ENCODE measurements at places on chromosomes 6 and 20.

DNA sequence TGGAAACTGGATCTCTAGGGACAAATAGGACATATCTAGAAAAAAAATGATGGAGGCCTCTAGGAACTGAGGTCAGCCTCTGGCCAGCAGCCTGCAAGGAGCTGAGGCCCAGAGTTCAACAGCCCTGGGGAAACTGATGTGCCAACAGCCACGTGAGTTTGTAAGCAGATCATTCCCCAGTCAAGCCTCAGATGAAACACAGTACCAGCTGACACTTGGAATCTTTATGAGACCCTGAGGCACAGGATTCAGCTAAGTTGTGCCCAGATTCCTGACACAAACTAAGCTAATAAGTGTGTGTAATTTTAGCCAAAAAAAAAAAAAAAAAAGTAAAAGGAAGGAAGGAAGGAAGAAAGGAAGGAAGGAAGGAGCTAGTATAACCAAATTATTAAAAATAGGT is 1059.8 kb upstream of the MAP3K7 start:
- DNase-seq = no peak
- H3K36me3 ChIP-seq = no peaks in the 10 kb centered on the region
- H3K27me3 ChIP-seq = no peaks in the 10 kb centered on the region
- H3K4me1 ChIP-seq = no peaks in the 10 kb centered on the region
- H3K4me3 ChIP-seq = no peak overlapping the region

GRCh38 chr6:148965287-148965686 is 218.5 kb downstream of the UST start:
- H3K4me1 ChIP-seq = peaks cover 2% of the 10 kb centered on the region
- no peak for DNase-seq
- peaks cover 26% of the 10 kb centered on the region for H3K36me3 ChIP-seq
- H3K4me3 ChIP-seq = no peak overlapping the region
- H3K27ac ChIP-seq = no peak overlapping the region
- H3K27me3 ChIP-seq = no peaks in the 10 kb centered on the region

DNA sequence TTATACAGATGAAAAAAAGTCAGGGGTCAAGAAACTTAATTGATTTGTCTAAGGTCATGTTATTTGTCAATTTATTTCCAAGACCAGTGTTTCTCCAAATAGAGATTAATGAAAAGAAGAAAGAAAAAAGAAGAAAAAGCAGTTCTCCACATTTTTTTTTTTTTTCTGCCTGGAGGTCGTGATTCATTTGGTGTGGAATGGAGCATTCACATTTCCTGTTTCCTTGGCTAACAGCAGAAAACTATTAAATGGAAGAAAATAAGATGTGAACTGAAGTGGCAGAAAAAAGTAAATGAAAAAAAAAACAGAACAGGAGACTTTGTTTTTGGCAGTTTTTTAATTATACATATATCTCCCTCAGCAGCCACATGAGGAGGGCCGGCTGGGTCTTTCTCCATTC is 470.8 kb upstream of the ZNF337 start:
- DNase-seq = no peak
- no peak overlapping the region for H3K27ac ChIP-seq
- no peaks in the 10 kb centered on the region for H3K36me3 ChIP-seq
- no peaks in the 10 kb centered on the region for H3K4me1 ChIP-seq
- H3K27me3 ChIP-seq = no peaks in the 10 kb centered on the region

GRCh38 chr20:46622165-46622564 is 29.1 kb downstream of the SLC13A3 start:
- H3K36me3 ChIP-seq = peaks cover 2% of the 10 kb centered on the region
- H3K27me3 ChIP-seq = peaks cover 42% of the 10 kb centered on the region
- no peaks in the 10 kb centered on the region for H3K4me1 ChIP-seq
- DNase-seq = no peak
- H3K27ac ChIP-seq = no peak overlapping the region

DNA sequence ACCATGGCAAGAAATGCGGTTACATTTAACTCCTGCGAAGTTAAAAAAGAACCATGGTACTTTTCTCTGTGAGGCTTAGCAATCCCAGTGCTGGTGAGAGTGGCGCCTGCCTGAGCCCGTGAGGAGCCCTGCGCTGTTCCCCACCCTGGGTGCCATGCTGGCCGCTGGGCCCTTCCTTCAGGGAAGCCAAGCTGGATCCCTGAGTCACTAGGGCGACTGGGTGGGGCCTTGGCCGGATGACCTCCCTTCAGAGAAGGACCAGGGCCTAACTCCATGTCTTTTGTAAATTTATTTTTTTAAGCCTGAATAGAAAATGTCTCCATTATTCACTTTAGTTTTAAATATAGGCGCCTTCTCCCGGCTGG is 209.1 kb downstream of the ERMARD start:
- peaks cover 22% of the 10 kb centered on the region for H3K27me3 ChIP-seq
- H3K27ac ChIP-seq = no peak overlapping the region
- peaks cover 14% of the 10 kb centered on the region for H3K4me1 ChIP-seq
- no peak overlapping the region for H3K4me3 ChIP-seq
